Karpas-422 (cell line): ENCODE measurements at places on chromosomes 4 and X.

DNA sequence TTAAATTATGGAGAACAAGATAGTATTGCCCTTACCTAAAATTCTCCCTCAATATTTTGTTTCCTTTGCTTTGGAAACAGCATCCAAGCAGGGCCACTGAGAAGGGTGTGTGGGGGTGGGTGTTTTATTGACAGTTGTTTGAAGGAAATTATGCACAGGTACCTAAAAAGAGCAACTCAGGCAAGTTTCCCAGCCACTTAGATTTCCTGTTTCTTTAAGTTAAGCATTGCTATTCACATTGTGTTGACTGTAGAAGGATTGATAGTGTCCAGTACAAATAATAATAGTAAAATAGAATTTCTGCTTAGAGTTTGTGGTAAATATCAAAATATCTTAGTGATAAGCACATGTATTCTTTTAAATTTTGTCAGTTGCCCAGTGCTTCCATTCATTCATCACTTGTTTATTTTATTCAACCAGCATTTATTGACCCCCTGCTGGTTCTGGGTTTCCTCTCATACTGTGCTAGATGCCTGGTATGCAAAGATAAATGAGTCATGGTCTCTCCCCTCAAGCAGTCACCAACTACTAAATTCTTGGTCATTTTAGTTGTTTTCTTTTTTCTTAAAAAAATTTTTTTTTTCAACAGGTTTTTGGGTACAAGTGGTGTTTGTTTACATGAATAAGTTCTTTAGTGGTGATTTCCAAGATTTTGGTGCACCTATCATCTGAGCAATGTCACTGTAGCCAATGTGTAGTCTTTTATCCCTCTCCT, 50.0 kb downstream of the GALNT7 start:
- DNase-seq = no peak

- no peak for DNase-seq
Measured at GRCh38 chrX:74421036-74421739, at the start of gene SLC16A2. TSS of gene SLC16A2 (plus strand) at chrX:74421493. CDS start at chrX:74421638, 145 bp downstream.

DNA sequence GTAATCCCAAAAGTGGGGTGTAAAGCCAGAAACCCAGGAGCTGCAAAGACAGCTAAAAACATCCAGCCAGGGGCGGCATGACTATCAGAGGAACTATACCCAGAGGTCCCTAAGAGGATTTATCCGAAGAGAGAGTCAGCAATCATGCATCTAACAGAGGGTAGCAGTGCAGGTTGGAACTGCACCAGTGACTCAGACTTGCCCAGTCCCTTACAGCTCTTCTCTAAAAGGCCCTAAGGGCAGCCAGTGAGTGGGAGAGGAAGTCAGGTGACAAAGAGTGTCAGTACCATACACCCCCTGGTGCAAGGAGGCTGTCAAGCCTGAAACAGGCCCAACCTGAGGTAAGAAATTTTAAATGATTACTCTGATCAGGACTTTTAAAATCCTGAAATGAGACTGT, 88.1 kb downstream of the CAMK2D start:
- DNase-seq = peak; percentile 61

DNA sequence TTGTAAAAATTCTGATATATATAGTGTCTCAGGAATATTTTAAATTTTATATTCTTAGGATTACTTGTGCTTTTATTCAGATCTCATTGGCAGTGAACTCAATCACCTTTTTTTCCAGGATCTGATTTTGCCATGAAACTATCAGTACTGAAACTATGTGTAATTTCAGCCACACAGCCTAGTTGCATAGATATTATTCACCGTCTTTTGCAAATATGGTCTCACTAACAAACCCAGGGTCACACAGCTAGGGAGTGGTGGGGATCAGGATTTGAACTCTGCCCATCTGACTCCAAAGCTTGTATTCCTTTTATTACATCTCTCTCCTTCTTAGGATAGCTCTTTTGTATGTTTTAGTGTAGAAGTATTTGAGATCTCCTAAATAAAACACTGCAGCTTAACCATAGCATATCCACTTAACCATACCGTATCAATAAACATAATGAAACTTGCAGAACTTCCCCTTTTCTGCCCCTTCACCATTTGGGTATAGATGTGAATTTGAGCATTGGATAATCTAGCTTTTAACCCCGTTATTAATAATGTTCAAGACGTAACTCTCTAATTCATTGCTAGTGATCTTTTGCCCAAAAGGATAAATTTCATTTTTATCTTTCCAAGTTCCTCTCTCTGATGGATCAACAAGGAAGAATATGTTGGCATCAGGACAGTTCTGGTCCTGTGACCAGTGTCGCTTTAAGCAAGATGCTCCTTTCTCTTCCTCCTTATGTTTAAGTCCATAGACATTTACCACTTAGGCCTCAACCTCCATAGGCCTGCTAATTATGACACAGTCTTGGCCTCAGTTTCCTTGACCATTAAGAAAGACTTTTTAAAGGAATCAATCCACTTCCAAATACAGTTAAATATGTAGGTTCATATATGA, 74.6 kb downstream of the RAPGEF2 start:
- no peak for DNase-seq

GRCh38 chr4:141719585-141719984, 83.2 kb downstream of the IL15 start:
- no peak for DNase-seq

DNA sequence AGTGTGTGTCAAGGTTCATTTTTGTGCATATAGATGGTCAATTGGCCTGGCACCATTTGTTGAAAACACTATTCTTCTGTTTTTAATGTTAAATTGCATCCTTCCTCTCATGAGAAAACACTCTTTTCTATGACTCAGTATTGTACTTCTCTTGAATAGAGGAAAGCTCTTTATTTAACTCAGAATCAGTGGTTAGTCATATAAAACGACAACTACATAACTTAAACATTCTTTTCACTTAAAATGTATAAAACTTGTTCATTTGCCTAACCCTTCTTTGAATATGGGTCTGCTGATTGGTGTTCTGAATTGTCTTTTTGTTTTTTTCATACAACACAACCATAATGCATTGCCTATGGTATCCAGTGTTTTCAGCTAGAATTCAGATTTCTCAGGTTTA, 17.2 kb upstream of the MRPL1 start:
- DNase-seq = no peak

GRCh38 chr4:147136751-147137150, 191.1 kb upstream of the TTC29 start:
- DNase-seq = no peak

DNA sequence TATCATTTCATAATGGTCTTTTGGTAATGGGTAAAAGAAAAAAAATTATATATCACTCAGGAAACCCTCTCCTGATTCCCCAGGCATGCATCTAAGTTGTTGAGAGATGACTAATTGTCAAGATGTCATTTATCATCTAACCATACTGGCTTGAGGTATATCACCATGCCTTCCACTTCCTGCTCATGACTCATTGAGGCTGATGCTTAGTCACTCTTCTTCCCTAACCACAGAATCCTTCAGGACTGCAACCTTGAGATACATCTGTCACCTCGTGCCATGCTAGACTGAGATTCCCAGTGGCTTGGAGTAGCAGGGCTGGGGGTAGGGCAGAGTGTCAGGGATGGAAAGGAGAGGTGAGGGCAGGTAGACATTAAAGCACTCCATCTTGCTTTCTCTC, 782.5 kb upstream of the INTU start:
- no peak for DNase-seq

GRCh38 chrX:155592981-155593380, 19.8 kb downstream of the TMLHE start:
- DNase-seq = no peak

- DNase-seq = no peak
Measured at GRCh38 chr4:184215709-184216328, 1.9 kb downstream of the ENPP6 start.

GRCh38 chr4:87038837-87039615, 104.2 kb downstream of the AFF1 start:
- DNase-seq = no peak

GRCh38 chr4:24211856-24212255, 322.0 kb upstream of the PPARGC1A start:
- no peak for DNase-seq

DNA sequence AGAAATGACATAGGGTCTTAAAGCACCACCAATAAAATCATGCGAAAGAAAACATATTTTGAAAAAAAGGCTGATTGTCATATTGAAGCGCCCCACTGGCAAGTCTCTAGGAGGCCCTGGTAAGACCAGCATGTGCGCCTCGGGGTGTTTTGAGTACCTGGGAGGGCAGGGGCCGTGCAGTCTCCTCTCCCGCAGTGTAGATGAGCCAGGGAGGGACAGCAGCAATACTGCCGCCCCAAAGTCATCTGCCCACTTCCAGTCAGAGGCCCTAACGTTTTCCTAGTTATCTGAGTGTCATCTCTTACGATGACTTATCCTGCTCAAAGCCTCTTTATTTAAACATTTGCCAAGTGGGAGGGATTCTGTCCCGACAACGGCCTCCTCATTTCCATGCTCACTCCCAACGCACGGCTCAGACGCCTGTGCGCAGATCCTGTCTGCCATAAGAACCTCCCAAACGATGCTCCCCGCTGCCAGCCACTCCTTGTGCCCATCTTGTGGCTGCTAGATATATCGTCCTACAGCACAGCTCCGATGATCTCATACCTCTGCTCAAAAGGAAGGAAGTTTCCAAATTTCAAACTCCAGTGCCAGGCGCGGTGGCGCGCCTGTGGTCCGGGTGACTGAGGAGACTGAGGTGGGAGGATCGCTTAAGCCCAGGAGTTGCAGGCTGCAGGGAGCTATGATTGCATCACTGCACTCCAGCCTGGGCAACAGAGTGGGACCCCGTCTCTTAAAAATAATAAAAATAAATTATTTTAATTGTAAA, 17.2 kb upstream of the SCRG1 start:
- DNase-seq = no peak

- DNase-seq = no peak
Measured at GRCh38 chr4:185068837-185069236, 50.5 kb downstream of the HELT start.

GRCh38 chrX:120205816-120206753, 44.5 kb upstream of the ZBTB33 start:
- peak; percentile 14 for DNase-seq

DNA sequence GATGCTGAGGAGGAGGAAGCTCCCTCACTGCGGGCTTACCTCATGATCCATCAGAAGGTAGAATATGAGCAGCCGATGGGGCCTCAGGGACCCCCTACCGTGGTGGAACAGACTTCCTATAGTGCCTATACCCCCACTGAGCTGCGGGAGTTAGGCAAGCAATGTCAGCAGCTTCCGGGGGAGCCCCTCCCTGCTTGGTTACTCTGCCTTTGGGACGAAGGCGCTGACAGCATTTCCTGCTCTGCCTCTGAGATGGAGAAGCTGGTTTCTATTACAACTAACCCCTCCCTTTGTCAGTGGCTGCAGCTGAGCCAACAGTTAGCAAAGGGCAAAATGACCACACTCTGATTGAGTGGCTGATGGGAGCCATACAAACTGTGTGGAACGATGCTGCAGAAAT, 430.7 kb downstream of the IDS start:
- no peak for DNase-seq

GRCh38 chrX:19863857-19864223, 23.6 kb downstream of the SH3KBP1 start:
- peak; percentile 82 for DNase-seq

- DNase-seq = peak; percentile 84
Measured at GRCh38 chr4:140049849-140050637, 103.9 kb downstream of the MAML3 start.
